ENCODE measurements at places on chromosomes 13 and 19.

- no peak for DNase-seq
These were observed 113.6 kb downstream of the ATP11A start for GRCh38 chr13:112803422-112803821.

DNA sequence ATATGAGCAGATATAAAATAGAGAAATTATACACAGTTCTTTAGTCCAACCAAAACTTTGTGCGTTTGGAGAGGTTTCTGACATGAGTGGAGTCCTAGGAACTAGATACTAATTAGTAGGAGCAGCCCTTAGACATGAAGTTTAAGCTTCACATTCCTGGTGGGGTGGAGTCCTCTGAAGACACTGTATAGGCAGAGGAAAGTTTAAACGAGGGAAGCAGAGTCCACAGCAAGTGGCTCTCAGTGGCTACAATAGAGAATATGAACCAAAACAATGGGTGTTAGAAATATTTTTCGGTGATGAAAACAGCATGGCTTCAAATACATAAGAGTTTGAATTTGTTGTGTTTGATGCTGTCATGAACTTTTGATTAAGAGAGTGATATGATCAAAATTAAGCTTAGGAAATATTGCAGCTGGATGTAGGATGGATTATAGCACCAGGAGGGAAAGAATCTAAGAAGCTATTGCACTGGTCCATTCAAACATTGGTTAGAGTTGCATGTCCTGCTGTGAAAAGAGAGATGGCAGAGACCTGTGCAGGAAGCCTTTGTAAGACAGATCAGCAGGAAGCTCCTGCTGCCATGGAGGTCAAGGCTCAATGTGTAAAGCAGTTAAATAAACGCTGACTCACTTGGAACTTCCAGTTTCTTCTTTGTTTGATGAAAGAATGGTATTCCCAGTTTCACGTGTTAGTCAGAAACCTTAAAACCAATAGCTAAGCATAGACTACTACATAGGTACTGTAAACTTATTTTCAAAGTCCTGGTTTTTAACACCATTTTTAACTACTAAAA is 175.2 kb downstream of the TDRD3 start:
- DNase-seq: no peak

- DNase-seq: no peak
These were observed 45.3 kb downstream of the LRCH1 start for GRCh38 chr13:46598140-46598819.

DNA sequence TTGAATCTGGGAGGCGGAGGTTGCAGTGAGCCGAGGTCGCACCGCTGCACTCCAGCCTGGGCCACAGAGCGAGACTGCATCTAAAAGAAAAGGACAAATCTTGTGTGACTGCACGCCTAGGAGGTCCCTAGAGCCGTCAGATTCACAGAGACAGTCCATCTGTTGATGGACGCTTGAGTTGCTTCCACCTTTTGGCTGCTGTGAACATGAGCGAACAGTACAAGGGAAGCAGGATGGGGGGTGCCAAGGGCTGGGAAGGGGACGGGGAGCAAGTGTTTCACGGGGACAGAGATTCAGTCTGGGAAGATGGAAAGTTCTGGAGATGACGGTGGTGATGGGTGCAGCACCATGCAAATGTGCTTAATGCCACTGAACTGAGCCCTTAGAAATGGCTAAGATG is 78.7 kb downstream of the GNG7 start:
- no peak for DNase-seq

DNA sequence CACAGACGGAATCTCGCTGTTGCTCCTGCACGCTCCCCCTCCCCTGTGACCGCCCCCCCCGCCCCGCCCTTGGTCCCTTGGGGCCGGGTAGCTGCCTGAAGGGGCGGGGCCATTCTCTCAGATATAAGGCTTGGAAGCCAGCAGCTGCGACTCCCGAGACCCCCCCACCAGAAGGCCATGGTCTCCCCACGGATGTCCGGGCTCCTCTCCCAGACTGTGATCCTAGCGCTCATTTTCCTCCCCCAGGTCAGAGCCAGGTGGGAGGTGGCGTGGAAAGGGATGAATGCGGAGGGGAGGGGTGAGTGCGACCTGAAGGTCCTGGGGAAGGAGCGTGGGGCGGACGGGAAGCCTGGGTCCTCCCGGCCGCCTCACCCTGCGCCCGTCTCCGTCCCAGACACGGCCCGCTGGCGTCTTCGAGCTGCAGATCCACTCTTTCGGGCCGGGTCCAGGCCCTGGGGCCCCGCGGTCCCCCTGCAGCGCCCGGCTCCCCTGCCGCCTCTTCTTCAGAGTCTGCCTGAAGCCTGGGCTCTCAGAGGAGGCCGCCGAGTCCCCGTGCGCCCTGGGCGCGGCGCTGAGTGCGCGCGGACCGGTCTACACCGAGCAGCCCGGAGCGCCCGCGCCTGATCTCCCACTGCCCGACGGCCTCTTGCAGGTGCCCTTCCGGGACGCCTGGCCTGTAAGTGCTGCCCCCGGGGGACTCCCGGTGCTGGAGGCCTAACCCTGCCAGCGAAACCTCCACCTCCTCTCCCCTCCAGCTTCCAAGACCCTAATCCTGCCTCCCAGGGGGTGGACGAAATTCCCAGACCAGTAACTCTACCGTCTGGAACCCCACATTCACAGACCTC is at the start of gene DLL3:
DLL3 (plus strand) TSS at position 150 of the 845 bp plus-strand sequence; CDS start at position 178, 28 bp downstream.
- no peak for DNase-seq

GRCh38 chr19:51418707-51419106 is 1.3 kb upstream of the SIGLEC10 start:
- no peak for DNase-seq

DNA sequence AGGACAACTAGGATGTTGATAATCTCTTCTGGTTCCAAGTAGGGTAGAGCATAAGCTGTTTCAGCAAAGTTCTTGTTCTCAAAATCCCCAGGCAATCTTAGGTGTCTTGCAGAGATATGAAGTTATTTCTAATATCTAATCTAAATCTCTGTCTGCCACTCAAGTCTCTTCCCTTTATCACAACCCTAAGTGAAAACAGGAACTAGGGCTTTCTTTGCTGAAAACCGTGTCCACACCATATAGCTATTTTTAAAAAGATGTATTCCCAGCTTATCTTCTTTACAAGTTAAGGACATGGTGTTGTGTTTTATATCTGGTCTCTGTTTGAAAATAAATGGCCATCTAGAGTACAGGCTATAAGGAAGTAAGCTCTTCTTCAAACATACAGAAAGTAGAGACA is 11.3 kb upstream of the RNASEH2B start:
- no peak for DNase-seq

DNA sequence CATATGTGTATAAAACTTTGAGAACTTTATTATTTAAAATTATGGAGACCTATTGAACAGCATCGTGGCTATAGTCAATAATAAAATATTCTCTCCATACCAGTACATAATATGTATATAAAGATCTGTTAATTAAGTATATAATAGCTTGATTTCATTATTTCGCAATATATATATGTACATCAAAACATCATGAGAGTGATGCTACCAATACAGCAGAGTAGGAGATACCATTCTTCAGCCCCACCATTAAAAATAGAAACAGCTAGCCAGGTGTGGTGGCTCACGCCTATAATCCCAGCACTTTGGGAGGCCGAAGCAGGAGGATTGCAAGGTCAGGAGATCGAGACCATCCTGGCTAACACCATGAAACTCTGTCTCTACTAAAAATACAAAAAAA is 1755.3 kb upstream of the SPRY2 start:
- no peak for DNase-seq

- DNase-seq: no peak
These were observed 6.8 kb upstream of the ZNF561 start for GRCh38 chr19:9627856-9628255.

- DNase-seq: peak; percentile 83
These were observed 96.2 kb downstream of the INSR start for GRCh38 chr19:7197760-7198696.

DNA sequence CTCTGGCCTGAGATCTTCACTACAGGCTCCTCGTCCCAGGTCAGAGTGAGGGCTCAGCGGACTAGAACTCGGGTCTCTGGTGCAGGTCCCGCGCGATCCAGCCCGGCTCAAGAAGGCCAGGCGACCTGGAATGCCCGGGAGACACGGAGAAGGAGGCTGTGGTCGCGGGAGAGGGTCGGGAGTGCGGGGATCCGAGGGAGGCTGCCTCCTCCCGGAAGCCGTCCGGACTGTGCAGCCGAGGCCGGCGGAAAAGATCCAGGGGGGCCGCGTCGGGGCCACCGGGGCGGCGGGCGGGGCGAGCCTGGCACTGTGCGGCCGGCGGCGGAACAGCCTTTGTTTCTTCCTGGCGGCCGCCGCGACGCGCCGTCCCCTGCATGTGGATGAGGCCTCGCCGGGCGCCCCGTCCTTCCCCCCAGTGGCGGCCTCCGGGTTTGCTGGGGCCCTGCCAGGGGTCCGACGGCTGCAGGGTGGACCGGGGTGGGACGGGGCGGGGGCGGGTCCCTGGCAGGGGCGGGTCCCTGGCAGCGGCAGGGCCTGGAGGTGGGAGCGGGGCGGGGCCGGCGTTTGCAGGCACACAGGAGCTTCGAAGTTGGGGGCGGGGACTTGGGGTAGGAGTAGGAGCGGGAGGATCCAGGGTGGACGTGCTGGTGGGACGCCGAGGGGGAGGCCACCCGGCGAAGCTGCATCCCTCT is 1.0 kb upstream of the SLC7A10 start:
- no peak for DNase-seq

DNA sequence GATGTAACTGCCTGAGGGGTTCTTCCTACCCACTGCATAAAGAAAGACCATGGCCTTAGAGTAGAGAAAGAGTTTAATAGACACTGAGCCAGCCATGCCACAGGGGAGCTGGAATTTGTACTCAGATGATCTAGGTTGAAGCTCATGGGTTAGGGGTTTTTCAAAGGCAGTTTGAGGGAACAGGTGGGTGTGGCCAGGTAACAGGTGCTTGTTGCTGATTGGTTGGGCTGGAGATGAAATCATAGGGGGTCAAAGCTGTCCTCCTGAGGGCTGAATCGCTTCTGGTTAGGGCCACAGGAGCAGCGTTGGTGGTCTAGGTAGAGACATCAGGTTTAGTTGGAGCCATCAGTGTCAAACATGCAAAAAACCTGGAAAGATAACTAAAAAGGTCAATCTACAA is 59.2 kb upstream of the CSNK1A1L start:
- no peak for DNase-seq

DNA sequence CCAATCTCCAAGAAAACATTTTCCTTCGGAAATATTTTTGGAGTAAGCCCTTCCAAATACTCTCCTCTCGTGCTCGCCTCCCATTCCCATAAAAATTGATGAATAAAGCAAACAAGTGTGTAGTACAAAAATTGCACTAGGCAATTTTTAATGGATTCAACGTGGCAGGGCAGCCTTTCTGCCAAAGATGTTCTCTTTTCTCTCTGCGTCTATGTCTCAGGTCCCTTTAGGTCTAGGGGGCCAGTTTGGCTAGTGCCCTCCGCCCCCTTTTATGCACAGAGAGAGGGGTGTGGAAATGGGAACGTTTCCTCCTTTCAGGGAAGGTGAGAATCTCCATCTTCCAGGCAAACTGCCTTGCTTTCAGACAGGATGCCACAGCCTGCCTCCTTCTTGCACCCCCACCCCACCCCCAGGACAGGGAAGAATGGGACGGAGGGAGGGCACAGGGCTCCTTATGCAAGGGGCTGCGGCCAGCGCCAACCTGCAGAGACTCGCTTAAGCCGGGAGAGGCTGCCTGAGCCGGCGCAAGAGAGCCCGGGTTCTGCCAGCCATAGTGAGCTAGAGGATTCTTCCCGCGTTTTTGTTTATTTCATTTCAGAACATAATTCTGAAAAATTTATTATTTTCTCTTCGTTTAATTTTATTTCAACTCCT is 2.7 kb upstream of the ZIC2 start:
- no peak for DNase-seq

GRCh38 chr13:58298556-58299135 is 667.1 kb downstream of the PCDH17 start:
- DNase-seq: no peak

- no peak for DNase-seq
These were observed 872.0 kb upstream of the GPC6 start for GRCh38 chr13:92354583-92354982.

Data from stimulated activated CD8-positive, alpha-beta memory T cell treated with anti-CD3 and anti-CD28 coated beads, Interleukin-7, amount 100 ng/mL, for 48 hours (primary cell).